ENCODE measurements at places on chromosomes 2 and 18. TPM values are rescaled to one million over a fixed set of nuclear protein-coding genes. Genes with fewer than 3 reads are reported as not detected.

The SLC9A4 gene
- total RNA-seq: not detected

The SERPINB11 gene
- not detected for total RNA-seq

The HOXD8 gene
- 30.3 TPM for total RNA-seq

The STK36 gene
- total RNA-seq: 11.5 TPM

The IGFBP5 gene
- 6.1 TPM for total RNA-seq
